ENCODE measurements at places on chromosomes 13 and 19.

DNA sequence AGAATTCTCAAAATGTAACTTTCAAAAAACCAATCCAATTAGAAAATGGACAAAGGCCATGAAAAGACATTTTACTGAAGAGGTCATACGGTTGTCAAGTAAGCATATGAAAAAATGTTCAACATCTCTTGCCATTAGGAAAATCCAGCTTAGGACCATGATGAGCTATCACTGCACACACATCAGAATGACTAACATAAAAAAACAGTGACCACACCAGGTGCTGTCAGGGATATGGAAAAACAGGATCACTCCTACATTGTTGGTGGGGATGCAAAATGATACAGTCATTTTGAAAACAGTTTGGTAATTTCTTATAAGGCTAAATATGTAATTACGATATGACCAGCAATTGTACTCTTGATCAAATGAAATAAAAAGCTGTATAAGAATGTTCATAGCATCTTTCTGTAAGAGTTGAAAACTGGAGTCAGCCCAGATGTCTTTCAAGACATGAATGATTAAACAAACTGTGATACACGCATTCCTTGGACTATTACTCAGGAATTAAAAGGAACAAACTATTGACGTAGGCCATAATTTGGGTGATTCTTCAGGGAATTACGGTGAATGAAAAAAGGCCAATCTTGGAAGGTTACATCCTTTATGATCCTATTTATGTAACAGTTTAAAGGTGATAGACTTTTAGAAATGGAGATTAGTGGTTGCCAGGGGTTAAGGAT is 26.9 kb upstream of the RCBTB2 start:
- no peak for DNase-seq

DNA sequence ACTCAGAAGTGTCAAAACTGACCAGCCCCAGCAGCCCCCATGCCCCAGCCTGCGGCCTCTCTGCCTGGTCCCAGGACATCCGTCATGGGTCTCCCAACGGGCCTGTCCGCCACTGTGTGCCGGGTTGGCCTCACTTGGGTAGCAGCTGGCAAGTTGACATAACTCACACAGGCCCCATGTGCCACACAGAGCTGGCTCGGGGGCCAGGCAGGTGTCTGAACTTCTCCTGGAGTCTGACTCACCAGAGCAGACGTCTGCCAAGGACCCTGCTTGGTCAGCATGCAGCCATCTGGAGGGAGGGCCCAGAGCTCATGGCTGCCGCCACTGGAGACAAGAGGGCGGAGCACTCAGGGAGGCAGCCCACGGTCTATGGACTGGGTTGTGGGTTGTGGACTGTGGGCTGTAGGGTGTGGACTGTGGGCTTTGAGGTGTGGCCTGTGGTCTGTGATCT is 32.0 kb upstream of the TMEM255B start:
- DNase-seq, result no peak

GRCh38 chr13:97185751-97186150 is 36.4 kb upstream of the MBNL2 start:
- DNase-seq, result no peak

GRCh38 chr19:13037731-13038130 is 42.5 kb downstream of the NFIX start:
- DNase-seq, result no peak
